ENCODE measurements at places on chromosomes 12 and 14.

DNA sequence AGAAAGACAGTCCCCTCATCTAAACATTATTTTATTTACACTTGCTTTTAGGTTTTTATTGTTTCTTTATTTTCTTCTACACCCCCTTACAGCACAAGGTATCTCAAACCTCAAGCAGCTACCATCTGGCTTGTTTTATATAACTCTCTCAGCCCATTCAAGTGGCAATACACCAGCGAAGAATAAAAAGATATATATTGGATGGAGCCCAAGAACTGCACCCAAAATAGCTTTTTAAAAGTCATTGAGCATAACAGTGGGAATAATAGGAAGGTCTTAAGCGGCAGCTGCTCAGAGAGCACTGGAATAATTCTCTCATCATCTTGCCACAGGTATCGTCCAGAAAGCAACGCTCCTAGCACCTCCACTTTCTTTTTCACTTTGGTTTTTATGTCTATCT, 322.5 kb downstream of the SYT1 start:
- no peak for DNase-seq

GRCh38 chr14:34750670-34751069, 36.3 kb upstream of the CFL2 start:
- DNase-seq: no peak

DNA sequence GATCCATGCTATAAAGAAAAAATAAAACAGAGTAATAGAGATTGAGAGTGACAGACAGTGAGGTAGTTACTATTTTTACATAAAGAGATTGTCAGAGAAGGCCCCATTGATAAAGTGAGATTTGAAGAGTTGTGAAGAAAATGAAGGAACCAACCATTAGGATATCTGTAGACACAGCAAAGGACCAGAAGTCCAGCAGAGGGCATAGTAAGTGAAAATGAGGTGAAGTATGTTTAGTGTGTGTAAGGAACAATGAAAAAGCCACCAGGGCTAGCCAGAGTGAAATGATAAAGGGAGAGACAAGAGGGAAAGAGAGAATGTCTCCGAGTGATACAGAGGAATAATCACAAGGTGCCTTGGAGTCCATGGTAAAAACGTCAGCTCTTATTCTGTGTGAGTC, 411.0 kb downstream of the NELL2 start:
- no peak for DNase-seq

- peak; percentile 77 for DNase-seq
Measured at GRCh38 chr12:51009056-51009440, 17.1 kb downstream of the SLC11A2 start.

GRCh38 chr14:49367696-49368095, 218.5 kb downstream of the RPS29 start:
- DNase-seq: no peak

- no peak for DNase-seq
Measured at GRCh38 chr12:123471374-123472068, 13.6 kb downstream of the SNRNP35 start.

GRCh38 chr14:54364555-54365415, 32.0 kb upstream of the CDKN3 start:
- DNase-seq: no peak

DNA sequence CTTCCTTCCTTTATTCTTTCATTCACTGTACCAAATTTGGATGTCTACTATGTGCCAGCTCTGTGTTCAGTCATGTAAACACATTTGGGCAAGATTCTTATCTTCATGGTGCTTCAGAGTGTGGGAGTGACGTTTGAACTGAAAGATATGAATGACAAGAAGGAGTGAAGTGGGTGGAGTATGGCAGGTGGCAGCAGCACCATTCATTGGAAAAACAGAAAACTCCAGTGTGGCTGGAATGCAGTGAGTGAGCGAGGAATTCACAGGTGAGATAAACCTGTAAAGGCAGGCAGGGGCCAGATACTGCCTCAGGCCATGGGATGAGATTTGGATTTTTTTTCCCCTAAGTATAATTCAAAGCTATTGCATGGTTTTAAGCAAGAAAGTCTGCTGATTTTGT, 140.7 kb upstream of the CCDC198 start:
- no peak for DNase-seq
